Activated T-helper 2 cell treated with anti-CD3 and anti-CD28 coated beads, Interferon-gamma antibody, Interleukin-2, Interleukin-4, amounts not matched to agents 10 μg/mL and 5 μg/mL and 100 μg/mL, durations not matched to agents 14 hours and 24 hours and 36 hours (primary cell): ENCODE measurements at places on chromosomes 6 and 20.
A peak's percentile ranks its signal among the peaks of the same experiment; 100 is the strongest.

DNA sequence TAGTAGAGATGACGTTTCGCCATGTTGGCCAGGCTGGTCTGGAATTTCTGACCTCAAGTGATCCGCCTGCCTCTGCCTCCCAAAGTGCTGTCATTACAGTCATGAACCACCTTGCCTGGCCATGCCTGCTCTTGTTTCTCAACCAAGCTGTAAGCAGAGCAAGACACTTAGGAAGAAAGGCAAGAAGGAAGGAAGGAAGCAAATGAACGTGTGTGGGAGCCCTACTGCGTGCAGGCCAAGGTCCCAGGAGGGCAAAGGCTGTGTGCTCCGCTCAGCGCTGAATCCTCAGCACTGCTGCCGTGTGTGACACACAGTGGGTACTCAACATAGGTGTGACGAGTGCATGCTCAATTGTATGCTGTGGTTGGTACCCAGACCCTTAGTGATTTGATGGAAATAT, 47.4 kb downstream of the SULF2 start:
- no peaks in the 10 kb centered on the region for H3K36me3 ChIP-seq
- H3K27me3 ChIP-seq = no peaks in the 10 kb centered on the region
- H3K27ac ChIP-seq = no peak overlapping the region
- no peak for DNase-seq

DNA sequence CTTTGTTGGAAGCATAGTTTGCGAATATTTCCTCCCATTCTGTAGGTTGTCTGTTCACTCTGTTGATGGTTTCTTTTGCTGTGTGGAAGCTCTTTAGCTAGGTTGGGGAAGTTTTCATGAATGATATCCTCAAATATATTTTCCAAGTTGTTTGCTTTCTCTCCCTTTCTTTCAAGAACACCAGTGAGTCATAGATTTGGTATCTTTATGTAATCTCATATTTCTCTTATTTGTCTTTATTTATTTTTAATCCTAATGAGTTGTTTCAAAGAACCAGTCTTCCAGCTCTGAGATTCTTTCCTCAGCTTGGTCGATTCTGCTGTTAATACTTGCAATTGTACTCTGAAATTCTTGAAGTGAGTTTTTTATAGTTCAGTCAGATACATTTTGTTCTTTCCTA, 628.0 kb upstream of the ID4 start:
- no peak for DNase-seq
- H3K36me3 ChIP-seq = no peaks in the 10 kb centered on the region
- H3K4me1 ChIP-seq = no peaks in the 10 kb centered on the region
- H3K27ac ChIP-seq = no peak overlapping the region
- no peak overlapping the region for H3K4me3 ChIP-seq
- no peaks in the 10 kb centered on the region for H3K27me3 ChIP-seq

DNA sequence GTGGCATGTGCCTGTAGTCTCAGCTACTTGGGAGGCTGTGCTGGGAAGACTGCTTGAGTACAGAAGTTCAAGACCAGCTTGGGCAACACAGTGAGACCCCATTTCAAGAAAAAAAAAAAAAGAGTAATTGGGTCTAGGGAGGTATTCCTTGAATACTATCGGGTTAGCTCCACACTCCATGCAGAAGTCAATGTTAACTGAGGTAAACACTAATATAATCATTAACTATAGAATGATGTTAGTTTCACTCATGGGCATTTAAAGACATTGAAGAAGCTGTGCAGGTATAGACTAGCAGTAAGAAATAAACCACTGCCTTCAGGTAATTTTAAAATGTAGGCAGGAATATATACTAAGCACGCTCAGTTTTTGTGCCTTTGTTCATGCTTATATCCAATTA, 32.6 kb downstream of the MDN1 start:
- H3K36me3 ChIP-seq = peaks cover 73% of the 10 kb centered on the region
- no peak for DNase-seq
- no peaks in the 10 kb centered on the region for H3K27me3 ChIP-seq
- H3K4me1 ChIP-seq = no peaks in the 10 kb centered on the region
- H3K27ac ChIP-seq = no peak overlapping the region

GRCh38 chr6:70423189-70424134, 10.2 kb downstream of the FAM135A start:
- no peak for DNase-seq
- H3K36me3 ChIP-seq = peaks cover 5% of the 10 kb centered on the region
- no peaks in the 10 kb centered on the region for H3K4me1 ChIP-seq
- H3K4me3 ChIP-seq = no peak overlapping the region

- H3K27me3 ChIP-seq = no peaks in the 10 kb centered on the region
- no peaks in the 10 kb centered on the region for H3K4me1 ChIP-seq
- DNase-seq = no peak
- no peak overlapping the region for H3K4me3 ChIP-seq
Observed at GRCh38 chr6:94559829-94560537, 1017.4 kb upstream of the MANEA start.

- no peaks in the 10 kb centered on the region for H3K36me3 ChIP-seq
- no peak overlapping the region for H3K4me3 ChIP-seq
- no peak for DNase-seq
- no peaks in the 10 kb centered on the region for H3K4me1 ChIP-seq
- H3K27ac ChIP-seq = no peak overlapping the region
Observed at GRCh38 chr20:44426879-44427790, 48.5 kb upstream of the TTPAL start.

- peaks cover 7% of the 10 kb centered on the region for H3K4me1 ChIP-seq
- no peak overlapping the region for H3K27ac ChIP-seq
- peaks cover 6% of the 10 kb centered on the region for H3K36me3 ChIP-seq
- H3K4me3 ChIP-seq = no peak overlapping the region
- no peak for DNase-seq
- no peaks in the 10 kb centered on the region for H3K27me3 ChIP-seq
Observed at GRCh38 chr20:25654487-25654886, 30.7 kb upstream of the NANP start.

GRCh38 chr6:83061190-83061589, 4.5 kb downstream of the UBE3D start:
- H3K27ac ChIP-seq = no peak overlapping the region
- H3K36me3 ChIP-seq = peaks cover 17% of the 10 kb centered on the region
- H3K27me3 ChIP-seq = no peaks in the 10 kb centered on the region
- no peak for DNase-seq
- H3K4me1 ChIP-seq = peaks cover 19% of the 10 kb centered on the region

- no peak overlapping the region for H3K27ac ChIP-seq
- H3K4me1 ChIP-seq = peaks cover 6% of the 10 kb centered on the region
- H3K36me3 ChIP-seq = no peaks in the 10 kb centered on the region
- peaks cover 4% of the 10 kb centered on the region for H3K27me3 ChIP-seq
- DNase-seq = no peak
Observed at GRCh38 chr20:47972916-47973309, 187.6 kb upstream of the SULF2 start.

DNA sequence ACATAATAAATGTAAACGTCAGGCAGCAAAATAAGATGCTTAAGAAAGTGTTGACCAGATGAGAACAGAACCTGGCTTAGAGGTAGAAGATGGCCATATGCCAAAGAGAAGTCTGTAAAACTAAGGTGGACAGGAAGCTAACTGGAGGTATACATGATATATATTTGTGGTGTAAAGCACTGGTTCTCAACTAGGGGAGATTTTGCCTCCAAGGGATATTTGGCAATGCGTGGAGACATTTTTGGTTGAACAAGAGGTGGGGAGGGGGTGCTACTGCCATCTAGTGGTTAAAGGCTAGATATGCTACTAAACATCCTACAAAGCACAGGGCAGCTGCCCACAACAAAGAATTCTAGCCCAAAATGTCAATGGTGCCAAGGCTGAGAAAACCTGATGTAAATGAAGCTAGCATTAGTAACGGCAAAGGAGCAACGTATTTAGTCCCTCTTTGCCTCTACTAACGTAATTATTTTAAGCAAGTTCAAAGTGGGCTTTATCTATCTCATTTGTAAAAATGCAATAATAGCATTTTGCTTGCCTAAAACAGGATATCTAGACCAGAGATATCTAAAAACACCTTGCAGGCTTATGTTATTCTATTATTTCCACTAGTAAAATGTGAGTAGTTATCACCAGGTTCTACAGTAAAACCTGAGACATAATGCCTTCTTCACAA, 182.6 kb downstream of the RNGTT start:
- H3K4me1 ChIP-seq = peaks cover 1% of the 10 kb centered on the region
- DNase-seq = peak; percentile 20
- H3K4me3 ChIP-seq = no peak overlapping the region
- peaks cover 20% of the 10 kb centered on the region for H3K36me3 ChIP-seq
- H3K27me3 ChIP-seq = no peaks in the 10 kb centered on the region

GRCh38 chr6:22754061-22754460, 184.7 kb downstream of the HDGFL1 start:
- no peaks in the 10 kb centered on the region for H3K27me3 ChIP-seq
- no peak overlapping the region for H3K27ac ChIP-seq
- no peaks in the 10 kb centered on the region for H3K4me1 ChIP-seq
- no peak for DNase-seq
- no peak overlapping the region for H3K4me3 ChIP-seq

DNA sequence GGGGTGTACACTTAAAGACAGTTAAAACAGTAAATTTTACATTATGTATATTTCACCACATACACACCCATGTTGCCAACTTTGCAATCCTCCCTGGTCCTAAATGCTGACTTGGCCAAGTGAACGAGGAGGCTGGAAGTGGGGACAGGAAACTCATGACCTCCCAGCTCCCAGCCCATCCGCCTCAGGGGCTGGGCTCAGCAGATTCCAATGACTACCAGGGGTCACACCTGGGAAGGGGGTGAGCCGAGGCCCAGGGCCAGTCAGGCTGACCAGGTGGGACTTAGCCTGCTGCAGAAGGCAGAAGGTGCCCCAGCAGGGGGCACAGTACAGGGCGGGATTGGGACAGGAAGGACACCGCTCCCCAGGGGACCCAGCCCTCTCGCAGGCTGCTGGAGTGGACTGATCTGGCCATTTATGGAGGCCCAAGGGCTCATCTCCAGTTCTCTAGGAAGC, 2.4 kb downstream of the SIGLEC1 start:
- H3K4me1 ChIP-seq = no peaks in the 10 kb centered on the region
- H3K4me3 ChIP-seq = no peak overlapping the region
- DNase-seq = no peak
- no peaks in the 10 kb centered on the region for H3K36me3 ChIP-seq
- H3K27me3 ChIP-seq = peaks cover 8% of the 10 kb centered on the region
- H3K27ac ChIP-seq = no peak overlapping the region

GRCh38 chr6:11763460-11764249, 14.9 kb downstream of the ADTRP start:
- H3K4me3 ChIP-seq = no peak overlapping the region
- no peaks in the 10 kb centered on the region for H3K27me3 ChIP-seq
- H3K36me3 ChIP-seq = no peaks in the 10 kb centered on the region

GRCh38 chr20:61236713-61237112, 15.3 kb upstream of the CDH4 start:
- H3K4me1 ChIP-seq = no peaks in the 10 kb centered on the region
- H3K36me3 ChIP-seq = no peaks in the 10 kb centered on the region
- DNase-seq = no peak
- H3K4me3 ChIP-seq = no peak overlapping the region
- no peak overlapping the region for H3K27ac ChIP-seq

DNA sequence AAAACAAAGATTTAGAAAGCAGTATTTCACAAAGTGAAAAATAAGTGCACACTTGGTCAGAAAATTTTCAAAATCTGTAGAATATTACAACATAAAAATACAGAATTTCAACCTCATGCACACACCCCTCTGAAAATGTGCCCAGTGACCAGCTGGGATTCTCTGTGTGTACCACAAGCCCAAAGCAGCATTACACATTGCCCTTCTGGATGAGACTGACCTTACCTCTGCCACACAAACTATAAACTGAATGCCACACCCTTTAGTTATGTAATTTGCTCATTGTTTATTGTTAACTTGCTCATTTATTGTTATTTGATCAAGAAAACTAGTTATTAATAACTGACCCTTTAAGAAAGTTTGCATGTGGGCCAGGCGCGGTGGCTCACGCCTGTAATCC, 303.0 kb downstream of the FOXC1 start:
- H3K36me3 ChIP-seq = no peaks in the 10 kb centered on the region
- H3K4me1 ChIP-seq = peaks cover 19% of the 10 kb centered on the region
- H3K27me3 ChIP-seq = no peaks in the 10 kb centered on the region
- H3K4me3 ChIP-seq = no peak overlapping the region

DNA sequence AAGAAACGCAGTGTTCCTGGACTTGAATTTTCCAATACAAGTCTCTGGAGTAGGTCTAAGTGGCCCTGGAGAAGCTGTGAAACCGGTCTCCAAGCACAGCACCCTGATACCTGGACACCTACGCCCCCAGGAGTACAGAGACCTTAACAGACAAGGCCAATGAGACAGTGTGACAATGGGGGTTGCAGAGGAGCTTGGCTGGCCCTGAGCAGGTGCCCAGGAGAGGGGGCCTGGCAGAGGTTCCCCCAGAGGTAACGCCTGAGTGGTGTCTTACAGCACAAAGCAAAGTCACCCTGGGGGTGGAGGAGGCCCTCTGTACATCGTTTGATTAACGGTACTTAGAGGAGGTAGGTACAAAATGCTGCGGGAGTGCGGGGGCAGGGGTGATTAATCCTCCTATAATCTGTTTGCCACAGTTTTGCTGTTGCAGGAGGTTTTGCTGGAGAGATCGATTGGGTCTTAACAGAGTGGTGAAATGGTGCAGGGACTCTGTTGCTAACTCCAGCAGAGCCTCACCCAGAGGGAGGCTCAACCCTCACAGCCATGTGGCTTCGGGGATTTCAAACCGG, 37.3 kb upstream of the APCDD1L start:
- no peak overlapping the region for H3K4me3 ChIP-seq
- no peak for DNase-seq
- H3K4me1 ChIP-seq = no peaks in the 10 kb centered on the region
- no peak overlapping the region for H3K27ac ChIP-seq

DNA sequence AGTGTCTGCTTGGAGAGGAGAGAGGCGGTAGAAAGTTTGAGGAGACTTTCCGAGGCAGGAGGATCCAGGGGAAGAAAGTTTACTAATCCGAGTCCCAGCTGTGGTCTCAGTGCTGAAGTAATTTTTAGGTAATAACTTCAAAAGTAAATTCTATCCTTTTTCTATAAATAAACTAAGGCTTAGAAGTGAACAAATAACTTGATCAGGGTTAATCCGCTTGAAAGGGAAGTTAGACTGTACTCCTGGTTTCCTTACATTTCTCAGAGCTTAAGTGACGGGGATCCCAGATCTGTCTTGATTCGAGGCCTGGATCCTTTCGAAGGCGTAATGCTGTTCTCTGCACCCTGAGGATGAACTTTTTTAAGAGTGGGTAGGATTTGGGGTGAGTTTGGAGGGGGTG, 2.6 kb downstream of the STK35 start:
- H3K4me1 ChIP-seq = peaks cover 41% of the 10 kb centered on the region
- H3K4me3 ChIP-seq = peak overlapping the region; percentile 91
- no peak for DNase-seq
- H3K27me3 ChIP-seq = peaks cover 1% of the 10 kb centered on the region
- H3K27ac ChIP-seq = no peak overlapping the region

- H3K27ac ChIP-seq = no peak overlapping the region
- no peaks in the 10 kb centered on the region for H3K27me3 ChIP-seq
- peaks cover 5% of the 10 kb centered on the region for H3K4me1 ChIP-seq
- no peaks in the 10 kb centered on the region for H3K36me3 ChIP-seq
- H3K4me3 ChIP-seq = no peak overlapping the region
Observed at GRCh38 chr6:16058929-16059345, 69.9 kb upstream of the MYLIP start.
